ENCODE measurements at places on chromosomes 11 and 22. TPM values are rescaled to one million over a fixed set of nuclear protein-coding genes. Genes with fewer than 3 reads are reported as not detected.

- H3K4me1 ChIP-seq = peaks cover 4% of the 10 kb centered on the region
- H3K27ac ChIP-seq = no peak overlapping the region
- no peak for DNase-seq
- no peaks in the 10 kb centered on the region for H3K27me3 ChIP-seq
- H3K4me3 ChIP-seq = no peak overlapping the region
These were observed 173.2 kb downstream of the KIF18A start for GRCh38 chr11:27934830-27935145.

CCDC88B gene
- 12.3 TPM for total RNA-seq

- peak; percentile 59 for DNase-seq
- H3K36me3 ChIP-seq = no peaks in the 10 kb centered on the region
- H3K27ac ChIP-seq = no peak overlapping the region
- H3K4me1 ChIP-seq = peaks cover 21% of the 10 kb centered on the region
These were observed 428.0 kb downstream of the LARGE1 start for GRCh38 chr22:33492210-33492651.

GRCh38 chr11:19405966-19406365 lies 165.2 kb upstream of the E2F8 start:
- DNase-seq = no peak
- H3K27me3 ChIP-seq = no peaks in the 10 kb centered on the region
- no peak overlapping the region for H3K27ac ChIP-seq
- no peaks in the 10 kb centered on the region for H3K36me3 ChIP-seq

- H3K36me3 ChIP-seq = no peaks in the 10 kb centered on the region
- no peak overlapping the region for H3K27ac ChIP-seq
- no peaks in the 10 kb centered on the region for H3K27me3 ChIP-seq
- H3K4me1 ChIP-seq = no peaks in the 10 kb centered on the region
- DNase-seq = no peak
These were observed 26.6 kb upstream of the LMO1 start for GRCh38 chr11:8290081-8290810.

- no peak overlapping the region for H3K27ac ChIP-seq
- H3K4me3 ChIP-seq = no peak overlapping the region
These were observed 120.1 kb downstream of the SWAP70 start for GRCh38 chr11:9783986-9784385.

DNA sequence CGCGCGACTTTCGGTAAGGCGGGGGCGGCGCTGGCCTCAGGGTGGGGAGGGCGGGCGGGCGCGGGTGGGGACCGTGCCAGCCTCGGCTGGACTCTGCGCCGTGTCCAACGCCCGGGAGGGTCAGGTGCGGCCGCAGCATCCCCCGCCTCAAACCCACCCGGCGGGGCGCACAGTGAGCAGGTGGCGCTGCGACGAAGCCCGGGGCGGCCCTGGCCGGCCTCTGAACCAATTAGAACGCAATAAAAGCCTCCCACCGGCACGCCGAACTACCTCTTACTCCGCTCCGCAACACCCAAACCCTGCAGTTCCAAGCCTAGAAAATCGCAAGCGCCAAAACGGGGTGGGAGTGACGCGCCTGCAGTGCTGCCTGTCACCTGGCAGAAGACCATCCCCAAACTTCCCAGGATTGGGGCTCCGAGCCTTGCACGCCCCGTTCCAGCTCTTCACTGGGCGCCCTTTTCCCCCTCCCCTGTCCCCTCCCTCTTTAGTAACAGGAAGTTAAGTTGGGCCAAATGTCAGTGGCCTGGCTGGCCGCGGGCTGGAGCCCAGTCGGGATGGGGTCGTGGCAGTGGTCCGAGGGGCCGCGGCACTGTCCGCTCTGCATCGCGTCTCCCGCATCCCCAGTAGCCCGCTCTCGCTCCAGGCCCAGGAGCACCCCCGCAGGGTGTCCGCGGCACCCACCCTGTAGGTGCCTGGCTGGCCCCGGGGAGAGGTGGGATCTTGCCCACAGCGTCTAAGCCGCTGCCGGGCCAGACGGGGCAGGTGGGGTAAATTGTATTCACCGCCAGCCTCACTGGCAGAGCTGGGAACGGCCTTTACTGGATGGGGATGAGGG lies 541 bp downstream of the MICAL2 start:
- peaks cover 4% of the 10 kb centered on the region for H3K4me1 ChIP-seq
- no peak overlapping the region for H3K27ac ChIP-seq
- H3K4me3 ChIP-seq = peak overlapping the region; percentile 77
- H3K27me3 ChIP-seq = peaks cover 34% of the 10 kb centered on the region
- DNase-seq = peak; percentile 62

DNA sequence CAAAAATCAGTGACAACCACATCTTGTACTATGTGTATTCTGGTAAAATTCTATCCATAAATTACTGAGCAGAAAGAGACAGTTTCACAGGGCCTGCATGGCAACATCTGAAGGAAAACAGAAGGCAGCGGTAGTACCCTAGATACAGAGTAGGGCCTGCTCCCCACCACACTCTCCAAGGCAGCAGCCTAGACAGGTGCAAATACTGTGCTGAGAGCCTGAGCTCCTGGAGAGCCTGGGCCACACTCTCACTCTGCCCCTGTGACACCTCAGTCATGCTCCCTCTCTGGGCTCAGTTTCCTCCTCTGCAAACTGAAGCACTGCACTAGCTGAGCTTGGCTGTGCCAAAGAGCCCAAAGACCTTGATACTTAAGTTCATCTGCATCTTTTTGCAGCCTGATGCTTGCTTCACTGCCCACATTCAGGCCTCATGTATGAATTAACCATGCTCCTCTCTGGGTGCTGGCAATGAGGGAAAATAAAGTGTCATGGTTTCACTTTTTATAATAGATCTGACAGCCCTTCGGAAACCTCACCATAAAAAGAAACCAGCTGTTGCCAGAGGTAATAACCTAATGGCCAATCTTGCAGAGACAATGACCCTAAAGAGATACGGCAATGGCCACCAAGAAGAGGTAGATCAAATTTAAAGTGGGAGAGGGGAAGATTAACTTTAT lies 104.7 kb downstream of the PLEKHA7 start:
- H3K4me1 ChIP-seq = peaks cover 19% of the 10 kb centered on the region
- no peak for DNase-seq
- no peaks in the 10 kb centered on the region for H3K27me3 ChIP-seq
- no peak overlapping the region for H3K27ac ChIP-seq

GRCh38 chr11:46285594-46286033 lies 8.2 kb downstream of the CREB3L1 start:
- peak; percentile 52 for DNase-seq
- H3K4me3 ChIP-seq = 0 out of 2 replicates have a peak overlapping the region, but pooled peaks have one; percentile 17
- no peaks in the 10 kb centered on the region for H3K27me3 ChIP-seq
- H3K27ac ChIP-seq = no peak overlapping the region
- no peaks in the 10 kb centered on the region for H3K36me3 ChIP-seq
- H3K4me1 ChIP-seq = peaks cover 41% of the 10 kb centered on the region

GRCh38 chr22:11627798-11628650 lies 3900.0 kb upstream of the OR11H1 start:
- no peak overlapping the region for H3K4me3 ChIP-seq
- no peak for DNase-seq
- no peaks in the 10 kb centered on the region for H3K4me1 ChIP-seq
- H3K36me3 ChIP-seq = peaks cover 9% of the 10 kb centered on the region

- no peaks in the 10 kb centered on the region for H3K27me3 ChIP-seq
- H3K4me3 ChIP-seq = no peak overlapping the region
- H3K36me3 ChIP-seq = no peaks in the 10 kb centered on the region
- DNase-seq = no peak
- H3K27ac ChIP-seq = no peak overlapping the region
- H3K4me1 ChIP-seq = peaks cover 2% of the 10 kb centered on the region
These were observed 87.2 kb downstream of the C11orf91 start for GRCh38 chr11:33613404-33613803.

- peaks cover 14% of the 10 kb centered on the region for H3K4me1 ChIP-seq
- no peaks in the 10 kb centered on the region for H3K27me3 ChIP-seq
- H3K27ac ChIP-seq = no peak overlapping the region
- no peak for DNase-seq
These were observed 2.9 kb upstream of the RAB38 start for GRCh38 chr11:88178191-88178590.

GRCh38 chr11:113977701-113978100 lies 2.8 kb downstream of the HTR3A start:
- no peak overlapping the region for H3K27ac ChIP-seq
- no peak overlapping the region for H3K4me3 ChIP-seq
- DNase-seq = no peak
- no peaks in the 10 kb centered on the region for H3K27me3 ChIP-seq
- H3K36me3 ChIP-seq = no peaks in the 10 kb centered on the region

GRCh38 chr11:45537614-45538013 lies 127.8 kb downstream of the CHST1 start:
- no peaks in the 10 kb centered on the region for H3K27me3 ChIP-seq
- no peak for DNase-seq
- H3K36me3 ChIP-seq = no peaks in the 10 kb centered on the region
- H3K27ac ChIP-seq = no peak overlapping the region

CHRNA10 gene
- 0.58 TPM for total RNA-seq

DNA sequence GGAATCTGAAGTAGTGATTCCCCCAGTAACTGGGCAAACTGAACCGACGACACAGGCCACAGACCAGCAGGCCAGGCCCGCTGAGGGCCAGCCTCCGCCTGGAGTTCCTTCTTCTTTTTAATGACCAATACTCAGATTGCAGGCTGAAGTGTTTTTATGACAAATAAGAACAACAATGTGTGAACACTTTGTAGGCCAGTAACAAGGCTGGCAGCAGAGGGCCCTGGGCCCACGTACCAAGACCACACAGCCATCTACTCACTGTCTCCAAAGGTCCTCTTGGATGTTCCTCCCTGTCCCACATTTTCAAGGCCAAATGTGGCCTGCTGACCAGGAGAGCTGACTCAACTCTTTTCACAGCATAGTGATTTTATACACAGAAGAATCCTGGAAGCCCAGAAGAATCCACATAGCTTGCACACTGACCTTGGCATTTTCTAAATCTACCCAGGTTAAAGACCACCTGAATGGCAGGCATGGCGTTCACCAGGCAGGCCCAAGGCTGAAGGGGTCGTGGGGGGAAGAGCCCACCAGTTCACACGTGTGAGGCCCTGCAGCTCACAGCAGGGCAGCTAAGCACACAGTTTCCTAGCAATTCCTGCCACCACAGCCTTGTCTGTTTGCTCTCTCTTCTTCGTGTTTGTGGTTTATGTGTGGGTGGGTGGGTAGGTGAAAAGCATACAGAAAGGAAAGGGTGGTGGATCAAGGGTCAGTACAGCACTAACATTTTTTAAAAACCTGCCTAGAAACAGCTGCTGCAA lies 13.3 kb downstream of the SMCO4 start:
- H3K36me3 ChIP-seq = no peaks in the 10 kb centered on the region
- H3K4me3 ChIP-seq = no peak overlapping the region
- 0 out of 2 replicates have a peak overlapping the region, but pooled peaks have one; percentile 24 for H3K27ac ChIP-seq
- no peak for DNase-seq

DNA sequence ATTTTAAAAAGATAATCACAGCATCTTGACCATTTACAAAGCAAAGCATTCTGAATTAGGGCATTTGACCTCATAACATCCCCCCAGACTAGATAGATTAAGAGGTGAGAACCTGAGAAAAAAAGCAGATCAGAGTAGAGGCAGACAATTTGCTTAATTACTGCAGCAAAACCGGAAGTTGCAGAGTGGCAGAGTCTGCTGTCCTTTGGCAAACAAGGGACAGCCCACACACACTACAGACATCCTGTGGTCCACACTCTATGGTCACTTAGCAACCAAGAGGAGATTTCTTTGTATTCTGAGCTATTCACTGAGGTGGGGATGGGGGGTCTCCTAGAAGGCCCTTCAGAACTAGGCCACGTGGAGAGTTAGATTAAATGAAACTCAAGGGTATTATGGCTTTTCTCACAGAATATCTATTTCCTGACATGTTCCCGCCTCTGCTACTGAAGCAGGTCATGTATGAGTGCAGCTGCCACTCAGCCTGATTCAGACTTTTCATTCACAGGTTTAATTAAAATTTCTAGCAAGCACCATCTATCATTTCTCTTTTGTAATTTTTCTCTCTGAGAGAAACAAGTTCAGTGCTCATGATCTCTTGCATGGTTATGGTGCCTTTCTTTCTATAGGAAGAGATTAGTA lies 48.5 kb downstream of the SVIP start:
- no peak overlapping the region for H3K4me3 ChIP-seq
- peak; percentile 11 for DNase-seq
- no peak overlapping the region for H3K27ac ChIP-seq
- H3K4me1 ChIP-seq = no peaks in the 10 kb centered on the region

PCF11 gene
- 47.0 TPM for total RNA-seq

GRCh38 chr22:22578702-22579424 lies 19.8 kb upstream of the PRAME start:
- H3K4me1 ChIP-seq = no peaks in the 10 kb centered on the region
- H3K36me3 ChIP-seq = no peaks in the 10 kb centered on the region
- no peak overlapping the region for H3K4me3 ChIP-seq
- H3K27me3 ChIP-seq = peaks cover 100% of the 10 kb centered on the region
- DNase-seq = no peak
- H3K27ac ChIP-seq = no peak overlapping the region

CECR2 gene
- total RNA-seq = 106 TPM

DNA sequence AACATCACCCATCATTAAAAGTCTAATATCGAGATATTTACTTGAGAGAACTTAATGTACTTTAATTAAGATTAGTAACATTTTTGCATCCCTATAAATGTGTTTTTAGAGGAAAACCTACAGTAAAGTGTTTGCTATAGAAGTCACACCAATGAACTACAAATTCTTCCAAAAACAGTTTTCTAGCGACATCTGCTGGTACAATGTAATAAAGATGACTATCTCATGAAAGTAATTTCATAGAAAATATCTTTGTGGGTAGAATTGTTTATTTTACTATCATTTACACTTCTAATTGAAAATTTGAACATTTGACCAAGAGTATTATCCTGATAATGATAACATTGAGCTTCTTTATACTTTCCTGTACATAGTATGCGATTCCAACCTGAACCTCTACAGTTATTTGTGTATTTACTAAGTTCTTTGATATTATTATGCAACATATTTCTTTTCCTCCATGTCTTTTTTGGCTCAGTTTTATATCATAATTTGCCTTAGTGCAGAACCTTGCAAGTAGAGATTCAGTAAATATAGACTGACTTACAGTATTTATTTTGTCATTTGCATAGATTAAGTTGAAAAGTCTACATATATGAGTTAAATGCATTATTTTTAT lies 252.7 kb downstream of the TMEM135 start:
- H3K4me1 ChIP-seq = peaks cover 34% of the 10 kb centered on the region
- no peak overlapping the region for H3K4me3 ChIP-seq
- H3K36me3 ChIP-seq = no peaks in the 10 kb centered on the region
- peak; percentile 79 for DNase-seq
- no peak overlapping the region for H3K27ac ChIP-seq
- H3K27me3 ChIP-seq = no peaks in the 10 kb centered on the region

DNA sequence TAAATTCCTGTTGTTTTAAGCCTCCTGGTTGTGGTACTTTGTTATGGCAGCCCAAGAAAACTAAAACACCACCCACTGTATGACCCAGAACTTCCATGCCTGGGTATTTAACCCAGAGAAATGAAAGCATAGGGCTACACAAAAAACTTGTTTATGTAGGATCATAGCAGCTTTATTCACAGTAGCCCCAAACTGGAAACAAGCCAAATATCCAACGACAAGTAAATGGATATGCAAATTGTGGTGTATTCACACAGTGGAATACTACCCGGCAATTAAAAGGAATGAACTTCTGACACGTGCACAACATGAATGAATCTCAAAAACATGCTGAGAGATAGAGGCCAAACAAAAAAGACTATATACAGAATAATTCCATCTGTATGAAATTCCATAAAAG lies 62.2 kb upstream of the NAV2 start:
- no peaks in the 10 kb centered on the region for H3K36me3 ChIP-seq
- no peaks in the 10 kb centered on the region for H3K27me3 ChIP-seq
- no peak overlapping the region for H3K4me3 ChIP-seq
- H3K27ac ChIP-seq = no peak overlapping the region

Measured in GM23338 (cell line).